NCI-H1105 treated with DMSO at 0.1 percent for 48 hours (cell line): ENCODE measurements at places on chromosomes 7 and 10.

DNA sequence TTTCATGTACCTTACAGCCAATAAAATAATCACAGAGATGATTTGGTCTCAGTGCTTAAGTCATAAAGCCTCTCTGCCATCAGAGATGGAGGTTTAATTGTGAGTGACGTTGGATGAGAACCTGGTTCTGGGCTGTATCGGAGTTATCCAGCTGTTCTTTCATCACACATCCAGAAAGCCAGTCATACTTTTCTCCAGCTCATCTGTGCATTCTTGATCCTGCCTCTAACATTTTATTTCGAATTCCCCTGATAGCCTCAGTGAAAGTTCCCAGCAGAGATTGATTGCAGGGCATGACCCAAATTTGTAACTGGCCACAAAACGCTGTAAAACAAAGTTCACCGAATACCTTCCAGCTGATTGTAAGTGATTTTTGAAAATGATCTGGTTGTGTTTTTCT lies 212.6 kb upstream of the HABP2 start:
- DNase-seq = no peak

GRCh38 chr10:60606343-60607080 lies 171.8 kb upstream of the CDK1 start:
- no peak for DNase-seq

DNA sequence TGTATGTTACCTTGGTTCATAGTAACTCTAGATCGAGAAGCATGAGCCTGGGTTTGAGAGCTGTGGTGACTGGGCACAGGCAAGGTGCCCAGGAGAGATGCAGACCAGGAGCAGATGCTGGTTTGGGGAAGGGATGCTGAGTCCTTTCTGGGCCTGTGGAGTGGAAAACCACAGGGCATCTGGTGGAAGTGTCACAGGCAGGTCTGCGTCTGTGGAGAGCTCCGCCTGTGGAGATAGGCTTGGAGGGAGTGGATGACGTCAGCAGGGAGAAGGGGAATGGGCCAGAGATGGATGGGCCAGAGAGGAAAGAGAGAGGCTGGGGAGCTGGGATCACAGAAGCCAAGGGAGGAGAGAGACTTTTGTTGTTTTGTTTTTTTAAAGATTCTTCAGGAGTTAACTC lies 14.8 kb downstream of the CYP26A1 start:
- no peak for DNase-seq

GRCh38 chr7:9204571-9204970 lies 771.2 kb downstream of the NXPH1 start:
- no peak for DNase-seq

DNA sequence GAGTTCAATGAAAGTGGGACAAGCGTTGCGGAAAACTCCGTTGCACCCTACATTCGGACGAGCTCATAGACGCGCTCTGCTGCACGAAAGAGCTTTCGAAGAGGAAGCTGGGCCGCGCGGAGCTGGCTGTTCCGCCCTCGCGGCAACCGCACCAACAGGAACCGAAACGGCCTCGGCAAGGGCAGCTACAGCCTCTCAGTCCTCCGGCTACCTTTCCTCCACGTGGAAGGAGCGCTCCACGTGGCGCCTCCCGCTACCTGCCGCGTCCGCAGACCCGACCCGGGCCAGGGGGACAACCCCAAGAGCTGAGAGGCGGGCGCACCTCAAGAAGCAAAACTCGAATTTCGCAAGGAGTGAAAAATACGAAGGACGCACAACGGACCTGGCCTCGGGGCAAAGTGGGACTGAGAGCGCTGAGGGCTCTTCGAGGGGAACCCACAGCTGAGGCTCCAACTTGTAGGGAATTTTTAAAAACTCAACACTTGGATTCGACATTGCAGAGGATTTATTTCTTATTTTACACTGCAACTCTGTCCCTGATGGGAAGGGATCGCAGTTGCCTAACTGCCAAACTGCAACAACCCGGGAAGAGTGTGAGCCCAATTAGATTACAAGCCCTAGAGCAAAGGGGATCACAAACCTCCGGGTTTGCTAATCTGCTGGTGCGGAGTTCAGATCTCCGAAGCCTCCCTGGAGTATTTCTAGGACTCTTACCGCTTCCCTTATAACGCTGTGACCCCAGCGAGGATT lies 1.4 kb downstream of the HPSE2 start:
- DNase-seq = no peak

DNA sequence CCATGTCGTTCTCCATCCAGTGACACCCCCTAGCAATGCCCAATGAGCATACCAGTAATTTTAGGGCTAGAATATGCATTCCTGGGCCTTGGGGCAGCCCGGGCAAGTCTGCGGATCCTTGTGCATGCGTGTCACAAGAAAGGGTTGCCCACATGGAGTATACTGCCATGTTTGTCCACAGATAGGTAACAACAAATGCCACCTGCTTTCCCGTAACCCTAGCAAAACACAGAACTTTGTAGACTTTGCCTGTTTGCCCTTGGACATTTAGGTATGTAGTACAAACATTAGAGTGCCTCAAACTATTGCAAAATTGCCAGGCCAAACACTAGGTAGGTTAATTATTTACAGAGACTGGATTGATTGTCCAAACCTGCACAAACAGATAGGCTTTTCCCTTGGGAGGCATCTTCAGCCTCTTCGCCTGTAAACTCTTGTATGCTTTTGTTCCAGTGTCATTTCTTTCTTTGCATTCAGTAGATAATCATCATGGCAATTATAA lies 117.0 kb downstream of the ADCY1 start:
- DNase-seq = no peak

- DNase-seq = no peak
Measured at GRCh38 chr7:91107460-91107859, 156.8 kb upstream of the FZD1 start.

GRCh38 chr10:76138286-76138685 lies 706.9 kb downstream of the LRMDA start:
- peak; percentile 71 for DNase-seq

DNA sequence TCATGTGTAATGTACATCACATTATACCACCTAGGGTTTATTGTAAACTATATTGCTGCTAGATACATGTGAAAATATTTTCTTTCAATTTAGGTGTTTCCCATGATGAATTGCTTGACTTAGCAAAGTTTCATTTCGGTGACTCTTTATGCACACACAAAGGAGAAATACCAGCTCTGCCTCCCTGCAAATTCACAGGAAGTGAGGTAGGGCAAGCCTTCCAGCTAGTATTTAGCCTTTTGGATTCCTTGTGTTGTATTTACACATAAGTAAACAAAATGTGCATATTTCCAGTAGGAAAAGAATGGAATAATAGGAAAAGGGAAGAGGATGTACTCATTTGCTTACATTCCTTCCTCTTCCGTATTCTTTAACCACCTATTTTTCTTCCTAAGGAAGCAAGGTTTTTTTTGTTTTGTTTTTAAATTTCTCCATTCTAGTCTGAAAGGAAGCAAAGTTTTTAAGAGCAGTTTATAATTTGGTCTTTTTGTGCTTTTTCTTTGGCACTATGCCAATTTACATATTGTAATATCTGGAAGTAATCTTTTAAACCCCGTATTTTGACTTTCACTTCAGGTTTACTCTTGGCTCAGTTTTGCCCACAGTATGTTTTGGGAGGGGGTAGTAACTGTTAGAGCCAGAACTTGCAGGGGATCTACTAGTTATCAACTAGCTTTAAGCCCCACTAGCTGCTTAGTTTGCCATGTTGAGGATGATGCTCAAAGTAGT lies 10.4 kb downstream of the PMPCB start:
- DNase-seq = no peak

DNA sequence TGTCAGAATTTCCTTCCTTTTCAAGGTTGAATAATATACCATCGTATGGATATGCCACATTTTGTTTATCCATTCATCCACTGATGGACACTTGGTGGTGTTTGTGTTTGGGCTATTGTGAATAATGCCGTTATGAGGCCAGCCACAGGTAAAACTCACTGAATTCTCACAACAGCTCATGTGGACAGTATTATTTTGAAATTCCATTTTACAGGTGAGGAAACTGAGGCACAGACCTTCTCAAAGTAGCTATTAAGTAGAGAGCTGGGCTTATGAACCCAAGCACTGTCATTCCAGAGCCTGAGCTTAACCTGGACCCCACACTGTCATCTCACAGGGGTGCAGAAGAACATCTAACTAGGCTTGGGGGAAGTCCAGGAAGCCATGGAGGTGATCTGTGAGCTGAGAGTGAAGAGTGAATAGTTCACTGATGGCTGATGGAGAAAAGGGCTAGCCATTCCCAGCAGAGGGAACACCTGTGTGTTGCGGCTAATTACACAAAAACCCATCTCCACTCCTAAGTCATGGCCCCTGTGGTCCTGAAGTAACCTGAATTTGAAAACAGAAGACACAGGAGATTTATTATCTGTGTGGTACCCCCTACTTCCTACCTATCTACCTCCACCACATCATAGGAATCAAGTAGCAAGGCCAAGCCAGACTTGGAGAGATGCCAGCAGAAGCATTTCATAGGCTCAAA lies 8.7 kb downstream of the INMT start:
- DNase-seq = no peak

GRCh38 chr10:14259696-14260566 lies 70.8 kb downstream of the FRMD4A start:
- DNase-seq = no peak

- DNase-seq = no peak
Measured at GRCh38 chr7:138872576-138872975, 74.6 kb upstream of the ATP6V0A4 start.

GRCh38 chr7:87447116-87447635 lies 28.3 kb downstream of the ABCB4 start:
- DNase-seq = no peak

GRCh38 chr7:96400518-96400917 lies 78.6 kb upstream of the SLC25A13 start:
- no peak for DNase-seq

DNA sequence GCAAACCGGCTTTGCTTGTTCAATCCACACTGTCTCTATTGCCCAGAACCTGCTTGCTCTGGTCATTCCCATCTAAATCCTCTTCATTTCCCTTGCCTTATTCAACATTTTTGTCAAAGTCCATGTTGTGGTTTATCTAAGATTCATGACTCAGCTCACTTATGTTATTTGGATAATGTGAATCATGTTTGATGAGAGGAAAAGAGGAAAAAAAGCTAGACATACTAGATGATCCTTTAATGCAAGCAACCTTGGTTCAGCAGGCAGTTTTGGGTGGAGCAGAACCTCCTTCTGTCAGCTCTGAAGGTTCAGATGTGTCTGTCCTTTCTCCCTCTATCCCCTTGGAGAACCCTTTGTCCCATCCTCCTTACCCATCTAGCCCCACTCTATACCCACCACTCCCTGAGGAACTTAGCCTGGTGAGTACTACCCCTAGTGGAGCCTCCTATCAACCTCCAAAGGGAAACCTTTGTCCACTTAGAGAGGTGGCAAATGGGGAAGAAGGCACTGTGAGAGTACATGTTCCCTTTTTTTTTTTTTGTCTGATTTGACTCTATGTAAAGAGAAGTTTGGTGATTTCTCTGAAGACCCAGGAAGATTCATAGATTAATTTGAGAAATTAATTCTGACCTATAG lies 2.1 kb upstream of the SAMD9L start:
- DNase-seq = no peak

DNA sequence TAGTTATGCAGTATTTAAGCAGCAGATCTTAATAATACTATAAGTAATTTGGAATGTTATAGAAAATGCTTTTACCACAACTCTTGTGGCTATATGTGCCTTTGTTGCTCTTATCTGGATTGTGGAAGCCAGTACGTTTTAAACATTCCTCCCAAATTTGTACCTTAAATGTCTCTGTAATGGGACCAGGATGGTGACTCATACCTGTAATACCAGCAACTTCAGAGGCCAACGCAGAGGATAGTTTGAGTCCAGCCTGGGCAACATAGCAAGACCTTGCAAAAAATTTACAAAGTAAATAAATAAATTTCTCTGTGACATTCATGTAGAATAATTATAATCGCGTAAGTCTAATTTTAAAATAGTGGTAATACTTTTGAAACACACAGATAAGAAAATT lies 283.1 kb downstream of the POM121L12 start:
- no peak for DNase-seq

DNA sequence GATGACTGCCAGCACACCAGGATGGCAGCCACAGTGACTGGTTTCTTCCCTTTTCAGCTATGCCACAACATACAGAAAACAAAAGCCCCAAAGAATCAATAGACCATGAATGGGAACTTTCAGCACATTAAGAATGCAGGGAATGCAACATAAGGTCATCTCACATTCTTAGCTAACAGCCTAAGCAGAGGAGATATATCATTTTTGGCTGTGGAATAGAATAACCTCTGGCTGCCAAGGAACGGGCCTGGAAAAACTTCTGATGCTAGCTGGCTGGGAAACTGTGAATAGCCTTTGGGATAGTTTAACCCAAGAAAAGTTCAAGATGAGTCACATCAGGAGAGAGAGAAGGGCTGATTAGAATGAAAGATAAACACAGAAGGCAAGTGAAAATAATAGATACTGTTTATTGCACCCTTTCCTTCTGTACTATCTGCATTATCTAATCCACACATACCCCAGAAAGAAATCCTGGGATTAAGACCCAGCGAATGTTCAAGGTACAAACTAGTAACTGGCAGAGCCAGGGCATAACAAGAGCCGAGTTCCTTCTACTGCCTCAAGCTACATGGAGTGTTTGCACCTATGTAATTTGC lies 169.2 kb downstream of the SEMA3A start:
- DNase-seq = no peak

DNA sequence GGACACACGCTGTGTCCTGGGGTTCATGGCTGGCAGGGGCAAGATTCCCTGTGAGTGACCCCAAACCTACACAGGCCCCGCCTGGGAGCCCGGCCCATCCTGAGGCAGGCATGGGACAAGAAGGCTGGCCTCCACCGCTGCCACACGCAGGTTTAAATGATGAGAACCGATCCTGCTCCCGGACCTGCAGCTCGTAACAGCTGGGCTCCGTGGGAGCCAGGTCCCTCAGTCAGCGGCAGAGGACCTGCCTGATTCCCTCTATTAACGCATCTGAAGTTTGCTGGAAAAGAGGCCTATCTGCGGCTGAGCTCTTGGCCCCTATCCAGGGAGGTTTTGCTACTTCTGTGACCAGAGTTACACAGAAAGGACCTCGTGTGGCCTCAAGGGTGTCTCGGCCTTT lies 112.3 kb downstream of the VIPR2 start:
- DNase-seq = no peak

DNA sequence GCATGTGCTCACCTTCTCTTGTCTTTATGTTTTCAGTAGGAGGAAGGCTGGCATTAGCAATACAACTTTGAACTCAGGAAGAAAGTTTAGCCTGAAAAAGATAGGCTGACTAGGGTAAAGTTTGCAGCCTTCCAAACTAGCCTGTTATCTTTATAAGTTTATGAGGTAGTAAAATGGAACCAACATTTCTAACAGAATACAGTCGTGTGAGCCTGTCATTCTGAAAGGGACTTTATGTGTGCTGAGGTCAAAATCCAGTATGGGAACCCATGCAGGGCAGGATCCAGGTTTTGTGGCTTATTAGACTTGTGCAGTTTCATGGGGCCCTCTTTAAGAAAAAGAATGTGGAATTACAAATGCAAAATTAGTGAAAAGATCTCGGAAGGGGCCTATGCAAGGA lies 201.0 kb upstream of the PRPS1L1 start:
- no peak for DNase-seq
